HT1080 (cell line): ENCODE measurements at places on chromosomes 6 and 20.

DNA sequence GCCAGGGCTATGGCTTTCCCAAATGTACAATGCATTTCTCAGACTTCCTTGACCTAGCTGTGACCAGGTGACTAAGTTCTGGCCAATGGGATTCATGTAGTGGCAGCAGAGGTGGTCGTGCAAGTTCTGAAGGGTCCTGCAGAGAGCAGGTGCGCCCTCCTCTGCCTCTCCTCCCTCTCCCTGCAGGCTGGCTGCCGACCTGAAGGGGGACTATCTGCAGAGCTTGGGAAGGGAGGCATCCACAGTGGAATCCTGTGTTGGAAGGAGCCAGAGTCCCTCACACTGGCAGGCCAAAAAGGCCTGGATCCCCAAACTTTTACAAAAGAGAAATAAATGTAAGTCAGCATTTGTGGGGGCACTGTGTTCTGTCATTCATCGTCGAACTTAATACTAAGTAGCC, 66.6 kb downstream of the CDH26 start:
- no peak for DNase-seq

- DNase-seq: no peak
These were observed 416 bp upstream of the POLR1H start for GRCh38 chr6:30060606-30061091.

DNA sequence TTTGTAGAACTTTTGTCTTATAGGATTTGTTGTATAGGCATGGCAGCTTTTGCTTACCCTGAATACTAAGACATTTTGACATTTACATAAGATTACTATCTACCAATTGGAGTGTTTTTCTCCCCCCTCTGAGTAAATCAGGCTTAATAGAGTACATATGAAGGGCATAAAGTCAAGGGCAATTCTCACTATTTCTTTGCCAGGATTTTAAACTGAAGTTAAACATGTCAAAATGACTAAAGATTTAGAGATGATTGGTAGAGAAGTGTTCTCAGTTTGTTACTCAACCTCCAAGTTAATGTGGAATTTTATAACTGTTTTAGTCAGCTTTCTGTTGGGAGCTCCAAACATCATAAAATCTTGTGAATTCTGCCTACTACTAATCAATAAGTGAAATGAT, 157.8 kb downstream of the CDKAL1 start:
- DNase-seq: no peak

DNA sequence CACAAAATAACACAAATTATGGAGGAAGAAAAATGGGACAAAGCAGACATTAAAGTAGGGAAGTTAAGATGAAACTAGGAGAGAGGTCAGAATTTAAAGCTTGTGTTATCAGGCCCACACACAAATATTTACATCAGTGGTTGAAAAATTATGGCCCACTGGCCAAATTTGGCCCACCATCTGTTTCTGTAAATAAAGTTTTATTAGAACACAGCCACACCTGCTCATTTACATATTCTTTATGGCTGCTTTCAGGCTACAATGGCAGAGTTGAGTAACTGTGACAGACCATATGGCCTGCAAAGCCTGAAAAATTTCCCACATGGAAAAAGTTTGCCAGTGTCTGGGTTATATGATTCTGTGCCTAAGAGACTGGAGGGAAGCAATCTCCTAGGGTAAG, 49.0 kb downstream of the SLC22A23 start:
- DNase-seq: no peak

- DNase-seq: no peak
These were observed 22.4 kb downstream of the IL17A start for GRCh38 chr6:52208612-52209011.

DNA sequence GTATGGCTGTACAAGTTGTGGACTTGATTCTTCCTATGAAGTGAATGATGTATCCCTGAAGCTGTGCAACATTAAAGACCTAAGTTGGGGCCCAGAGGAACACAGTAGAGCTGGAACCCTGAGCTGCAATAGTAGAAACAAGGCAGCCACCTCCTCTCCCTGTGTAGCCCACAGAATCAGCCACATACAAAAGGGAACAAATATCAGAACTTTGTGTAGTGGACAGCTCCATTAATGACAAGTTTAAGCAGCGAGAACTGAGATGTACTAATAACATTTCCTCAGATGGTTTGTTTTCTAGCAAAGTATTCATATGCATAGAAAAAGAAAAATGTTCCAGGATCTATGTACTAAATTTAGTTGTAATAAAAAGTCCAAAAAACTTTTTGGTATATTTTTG, 19.2 kb downstream of the PHACTR1 start:
- DNase-seq: no peak

DNA sequence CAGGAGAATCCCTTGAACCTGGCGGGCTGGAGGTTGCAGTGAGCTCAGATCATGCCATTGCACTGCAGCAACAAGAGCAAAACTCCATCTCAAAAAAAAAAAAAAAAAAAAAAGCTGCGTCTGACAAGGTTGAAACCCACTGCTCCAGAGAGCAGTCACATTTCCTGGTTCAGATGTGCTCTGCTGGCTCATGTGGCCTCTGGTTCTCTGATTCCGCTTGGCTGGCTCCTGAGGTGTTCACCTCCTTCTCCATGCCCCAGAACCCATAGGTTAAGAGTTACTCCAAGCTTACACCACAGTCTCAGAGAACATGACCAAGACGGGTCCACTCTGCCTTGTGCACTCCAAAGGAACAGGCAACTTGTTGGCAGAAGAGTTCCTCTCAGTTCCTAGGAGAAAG, 8.8 kb upstream of the CNR1 start:
- DNase-seq: no peak

DNA sequence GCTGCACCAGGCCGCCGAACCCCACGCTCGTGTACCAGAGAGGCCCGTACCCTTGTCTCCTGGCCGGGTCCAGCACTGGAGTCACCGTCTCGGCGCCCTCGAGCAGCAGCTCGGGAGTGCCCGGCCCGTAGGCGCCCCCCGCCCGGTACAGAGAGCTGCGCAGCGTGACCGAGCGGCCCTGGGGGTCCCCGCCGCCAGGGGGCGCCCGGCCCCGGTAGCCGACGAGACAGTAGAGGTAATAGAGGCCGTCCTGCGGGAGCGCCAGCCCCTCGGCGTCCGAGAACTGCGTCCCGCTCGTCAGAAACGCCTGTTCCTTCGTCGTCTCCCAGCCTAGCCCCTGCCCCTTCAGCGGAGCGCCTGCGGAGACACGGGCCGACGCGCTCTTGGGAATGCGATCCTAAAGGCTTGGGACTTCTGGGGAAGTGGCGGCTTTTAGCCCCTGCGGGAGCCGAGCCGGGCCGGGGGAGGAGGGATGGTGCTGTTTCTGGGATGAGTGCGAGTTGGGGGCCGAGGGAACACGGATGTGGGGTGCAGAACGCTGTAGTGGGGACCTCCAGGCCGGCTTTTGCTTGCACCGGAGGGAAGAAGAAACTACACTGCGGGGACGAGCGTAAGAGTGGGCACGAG, 1.3 kb downstream of the LTB start:
- DNase-seq: peak; percentile 73

- no peak for DNase-seq
These were observed 72.7 kb upstream of the CCN6 start for GRCh38 chr6:111980971-111981840.

DNA sequence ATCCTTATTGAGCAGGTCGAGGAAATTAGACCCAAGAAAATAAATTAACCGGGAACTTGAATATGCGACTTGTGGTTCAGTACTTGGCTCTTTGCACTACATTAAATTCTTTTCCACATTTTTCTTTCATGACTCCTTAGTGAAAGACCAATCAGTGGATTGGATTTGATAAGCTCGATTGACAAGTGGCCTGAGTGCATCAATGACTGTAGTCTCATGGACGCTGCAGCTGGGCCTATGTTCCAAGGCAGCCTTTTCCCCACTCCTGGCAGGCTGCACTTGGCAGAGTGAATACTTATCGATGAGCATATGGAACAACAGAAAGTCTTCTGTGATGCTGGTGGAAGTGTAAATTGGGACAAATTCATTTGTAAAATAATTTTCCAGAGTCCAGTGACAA, 210.8 kb upstream of the EXOC2 start:
- DNase-seq: peak; percentile 59

DNA sequence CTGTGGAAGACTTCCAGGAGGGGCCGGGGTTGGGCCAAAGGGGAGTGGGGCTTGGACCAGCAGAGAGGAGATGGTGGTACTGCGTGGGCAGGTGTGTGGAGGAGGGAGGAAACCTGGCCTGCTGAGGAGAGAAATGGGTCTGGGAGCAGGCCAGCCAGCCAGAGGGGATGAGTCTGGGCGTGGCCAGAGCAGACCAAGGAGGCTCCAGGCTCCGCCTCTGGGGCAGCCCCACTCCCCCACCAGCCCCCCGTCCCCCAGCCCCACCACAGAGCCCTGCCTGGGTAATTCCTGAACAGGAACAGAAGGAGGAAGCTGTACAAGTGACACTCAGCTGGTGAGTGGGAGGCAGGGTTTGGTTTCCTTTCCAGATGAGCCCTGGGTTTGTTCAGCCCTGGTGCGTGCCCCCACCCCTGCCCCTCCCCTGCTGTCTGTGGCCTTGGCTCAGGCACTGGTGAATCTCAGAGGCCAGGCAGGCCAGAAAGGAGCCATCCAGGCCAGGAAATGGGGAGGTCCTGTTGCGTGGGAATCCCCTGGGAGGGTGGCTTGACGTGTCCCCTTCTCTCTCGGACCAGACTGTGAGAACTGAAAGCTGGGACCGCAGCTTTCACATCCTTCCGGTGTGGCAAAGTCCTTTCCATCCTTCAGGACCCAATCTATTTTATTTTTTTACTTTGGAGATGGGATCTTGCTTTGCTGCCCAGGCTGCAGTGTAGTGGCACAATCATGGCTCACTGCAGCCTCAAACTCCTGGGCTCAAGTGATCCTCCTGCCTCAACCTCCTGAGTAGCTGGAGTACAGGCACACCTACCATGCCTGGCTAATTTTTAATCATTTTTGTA, 9.4 kb upstream of the SRC start:
- no peak for DNase-seq

- no peak for DNase-seq
These were observed 93.8 kb downstream of the MLIP start for GRCh38 chr6:54204921-54205591.
